ENCODE measurements at places on chromosomes 13 and 19.

DNA sequence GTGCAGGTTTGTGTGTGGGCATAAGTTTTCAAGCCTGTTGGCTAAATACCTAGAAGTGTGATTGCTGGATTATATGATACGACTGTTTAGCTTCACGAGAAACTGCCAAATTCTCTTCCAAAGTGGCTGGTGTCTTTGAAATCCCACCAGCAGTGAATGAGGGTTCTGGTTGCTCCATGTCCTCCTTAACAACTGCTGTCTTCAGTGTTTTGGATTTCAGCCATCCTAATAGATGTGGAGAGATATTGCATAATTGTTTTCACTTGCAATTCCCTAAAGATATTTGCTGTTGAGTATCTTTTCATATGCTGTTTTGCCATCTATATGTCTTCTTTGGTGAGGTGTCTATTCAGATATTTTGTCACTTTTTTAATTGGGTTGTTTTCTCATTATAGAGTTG is 390.5 kb downstream of the ZNF536 start:
- DNase-seq, result no peak

GRCh38 chr19:17405250-17406045 is at the start of gene BST2:
Gene BST2 (minus strand): TSS chr19:17405630. CDS start chr19:17405575, 55 bp downstream.
- no peak for DNase-seq

- no peak for DNase-seq
Observed at GRCh38 chr19:12478234-12478941, 6.2 kb downstream of the ZNF709 start.

DNA sequence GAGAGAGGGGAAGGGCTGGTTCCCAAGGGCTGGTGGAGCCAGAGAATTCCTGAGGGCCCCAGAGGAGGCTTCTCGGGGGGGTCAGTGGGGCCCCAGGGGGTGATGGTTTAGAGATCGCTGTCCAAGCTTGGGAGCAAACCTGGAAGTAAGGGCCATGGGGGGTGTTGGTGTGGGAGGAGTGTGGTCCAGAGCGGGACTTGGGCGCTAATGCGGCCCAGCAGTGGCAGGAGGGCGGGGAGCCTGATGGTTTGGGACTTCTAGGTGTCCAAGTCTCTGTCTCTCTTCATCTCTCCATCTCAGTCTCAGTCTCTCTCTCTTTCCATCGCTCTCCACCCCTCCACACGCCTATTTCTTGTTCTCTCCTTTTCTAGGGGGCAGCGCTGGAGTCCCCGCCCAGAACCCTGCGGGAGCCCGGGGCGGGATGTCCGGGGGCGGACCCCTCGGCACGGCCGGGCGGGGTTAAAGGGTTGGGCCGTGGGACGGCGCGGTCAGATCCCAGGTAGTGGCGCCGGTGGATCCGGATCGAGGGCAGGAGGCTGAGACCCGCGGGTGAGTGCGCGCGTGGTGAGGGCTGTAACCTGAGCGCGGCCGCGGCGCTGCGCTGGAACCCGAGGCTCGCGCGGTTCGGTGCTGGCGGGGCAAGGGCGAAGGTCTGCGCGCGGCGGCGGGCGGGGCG is at the start of gene CYP4F22:
Gene CYP4F22, plus strand, starts transcription at position 491 of the 676 bp plus-strand sequence. CDS start 16,812 bp downstream, outside the sequence.
- DNase-seq, result no peak

DNA sequence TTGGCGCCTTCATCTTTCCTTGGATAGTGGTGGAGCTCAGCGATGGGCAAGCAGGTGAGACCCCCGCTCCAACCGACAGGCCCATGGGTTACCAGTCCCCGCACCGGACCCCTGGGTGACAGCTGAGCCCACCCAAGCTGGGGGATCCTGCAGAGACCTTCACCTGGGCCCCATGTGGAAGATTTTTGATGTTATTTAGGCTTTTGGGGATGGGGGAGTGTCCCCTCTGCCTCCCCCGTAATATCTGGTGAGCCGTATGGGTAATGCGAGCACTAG is 4.9 kb upstream of the LILRA5 start:
- no peak for DNase-seq

GRCh38 chr13:30872276-30872594 is 33.8 kb upstream of the MEDAG start:
- no peak for DNase-seq

DNA sequence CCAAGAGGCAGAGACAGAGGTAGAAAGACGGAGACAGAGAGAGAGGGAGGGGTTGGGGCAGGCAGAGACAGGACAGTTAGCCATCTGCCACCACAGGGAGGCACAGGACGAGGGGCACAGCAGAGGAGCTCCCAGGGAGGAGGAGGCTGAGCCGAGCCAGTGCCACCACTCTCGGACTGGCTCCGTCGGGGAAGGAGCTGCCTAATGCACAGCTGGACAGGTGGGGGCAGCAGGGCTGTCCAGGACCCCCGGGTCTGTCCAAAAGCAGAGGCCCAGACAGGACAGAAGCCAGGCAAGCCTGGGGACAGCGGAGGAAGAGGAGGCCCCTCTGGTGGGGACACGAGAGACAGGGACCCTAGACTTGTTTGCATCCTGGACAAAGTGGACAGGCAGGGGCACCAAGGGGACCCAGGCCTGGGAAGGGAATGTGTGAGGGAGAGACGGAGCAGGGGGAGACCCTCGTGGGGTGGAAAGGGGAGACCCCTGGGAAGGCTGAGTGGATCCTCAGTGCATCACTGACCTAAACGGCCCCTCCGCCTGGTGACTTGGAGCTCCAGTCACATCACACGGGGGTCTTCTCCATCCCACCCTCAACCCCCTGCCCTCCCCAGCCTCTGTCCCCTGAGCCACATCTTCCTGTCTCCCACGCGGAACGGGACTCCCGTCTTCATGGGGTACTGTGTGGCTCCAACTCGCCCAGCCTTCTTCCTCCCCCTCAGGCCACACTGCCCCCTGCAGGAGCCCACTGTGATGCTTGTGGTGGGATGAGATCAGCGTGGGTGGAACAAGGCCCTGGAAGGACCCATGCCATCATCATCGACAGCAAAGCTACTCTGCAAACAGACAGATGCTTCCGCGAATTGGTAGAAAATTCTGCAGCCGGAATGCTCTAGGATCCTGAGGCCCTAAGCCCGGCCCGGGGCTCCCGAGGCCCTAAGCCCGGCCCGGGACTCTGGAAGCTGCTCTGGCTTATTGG is 915 bp downstream of the F10 start:
- DNase-seq, result no peak

- DNase-seq, result no peak
Observed at GRCh38 chr19:1287354-1288225, 1.9 kb downstream of the EFNA2 start.

DNA sequence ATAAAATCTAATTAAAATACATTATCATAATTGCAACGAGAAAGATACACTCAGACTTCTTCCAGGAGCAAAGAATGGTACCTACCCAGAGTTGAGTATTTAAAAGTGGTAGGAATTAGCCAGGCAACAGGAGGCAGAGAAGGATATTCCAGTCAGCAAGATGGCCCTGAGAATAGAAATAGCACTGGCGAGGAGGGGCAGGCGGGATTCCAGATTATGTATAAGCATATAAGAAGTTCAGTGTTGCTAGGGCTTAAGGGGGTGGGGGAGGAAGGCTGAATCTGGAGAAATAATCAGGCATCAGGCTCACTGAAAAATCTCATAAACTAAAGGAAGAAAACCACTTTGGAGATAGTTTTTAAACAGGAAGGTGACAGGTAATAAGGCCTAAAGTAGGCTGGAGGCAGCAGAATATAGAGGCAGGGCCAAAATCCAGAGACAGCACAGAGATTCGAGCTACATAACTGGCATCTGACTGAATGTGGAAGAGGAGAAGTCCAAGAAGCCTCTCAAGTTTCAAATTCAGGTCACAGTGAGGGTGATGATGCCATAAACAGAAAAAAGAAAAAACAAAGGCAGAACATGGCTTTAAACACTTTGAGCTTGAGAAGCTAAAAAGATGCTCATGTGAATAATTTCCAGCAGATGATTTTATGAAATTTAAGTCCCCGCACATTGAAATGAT is 7.5 kb downstream of the KPNA3 start:
- DNase-seq, result no peak

GRCh38 chr13:24648983-24649687 is 31.1 kb upstream of the ATP12A start:
- no peak for DNase-seq

DNA sequence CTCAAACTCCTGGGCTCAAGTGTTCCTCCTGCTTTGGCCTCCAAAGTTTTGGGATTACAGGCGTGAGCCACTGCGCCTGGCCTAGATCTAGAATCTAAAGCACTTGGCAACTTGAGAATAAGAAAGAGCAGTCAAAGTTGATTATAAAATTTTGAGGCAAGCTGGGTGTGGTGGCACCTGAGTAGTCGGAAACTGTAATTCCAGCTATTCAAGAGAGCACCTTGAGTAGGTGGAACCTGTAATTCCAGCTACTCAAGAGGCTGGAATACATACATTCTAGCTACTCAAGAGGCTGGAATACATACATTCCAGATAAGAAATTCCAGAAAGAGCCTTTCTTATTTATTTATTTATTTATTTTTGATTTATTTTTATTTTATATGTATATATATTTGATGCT is 8.3 kb upstream of the NAA16 start:
- no peak for DNase-seq

- no peak for DNase-seq
Observed at GRCh38 chr19:29629836-29630534, 23.9 kb downstream of the POP4 start.

GRCh38 chr13:98297745-98298144 is 120.7 kb upstream of the RNF113B start:
- DNase-seq, result no peak

DNA sequence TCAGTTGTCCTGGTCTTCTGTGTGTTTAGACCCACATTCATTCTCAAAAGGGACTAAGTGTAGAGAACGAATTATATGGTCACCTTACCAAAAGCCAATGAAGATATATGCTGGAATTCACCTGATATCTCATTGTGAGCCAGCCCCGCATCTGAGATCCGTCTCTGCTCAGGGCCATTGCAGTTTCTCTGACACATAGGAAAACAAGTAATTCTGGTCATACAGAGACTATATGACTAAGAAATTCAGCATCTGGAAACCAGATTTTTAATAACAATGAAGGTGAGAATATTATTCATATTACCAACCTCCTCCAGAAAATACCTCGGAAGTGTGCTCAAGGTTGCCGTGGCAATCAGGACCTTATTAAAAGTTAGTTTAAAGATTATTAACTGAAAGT is 278.6 kb upstream of the EDNRB start:
- no peak for DNase-seq

GRCh38 chr19:6425732-6426620 is 1.4 kb upstream of the KHSRP start:
- DNase-seq, result peak; percentile 24

GRCh38 chr19:1113986-1114483 is 10.2 kb downstream of the GPX4 start:
- DNase-seq, result no peak

GRCh38 chr19:48858984-48859710 is 9.3 kb downstream of the PLEKHA4 start:
- DNase-seq, result no peak

DNA sequence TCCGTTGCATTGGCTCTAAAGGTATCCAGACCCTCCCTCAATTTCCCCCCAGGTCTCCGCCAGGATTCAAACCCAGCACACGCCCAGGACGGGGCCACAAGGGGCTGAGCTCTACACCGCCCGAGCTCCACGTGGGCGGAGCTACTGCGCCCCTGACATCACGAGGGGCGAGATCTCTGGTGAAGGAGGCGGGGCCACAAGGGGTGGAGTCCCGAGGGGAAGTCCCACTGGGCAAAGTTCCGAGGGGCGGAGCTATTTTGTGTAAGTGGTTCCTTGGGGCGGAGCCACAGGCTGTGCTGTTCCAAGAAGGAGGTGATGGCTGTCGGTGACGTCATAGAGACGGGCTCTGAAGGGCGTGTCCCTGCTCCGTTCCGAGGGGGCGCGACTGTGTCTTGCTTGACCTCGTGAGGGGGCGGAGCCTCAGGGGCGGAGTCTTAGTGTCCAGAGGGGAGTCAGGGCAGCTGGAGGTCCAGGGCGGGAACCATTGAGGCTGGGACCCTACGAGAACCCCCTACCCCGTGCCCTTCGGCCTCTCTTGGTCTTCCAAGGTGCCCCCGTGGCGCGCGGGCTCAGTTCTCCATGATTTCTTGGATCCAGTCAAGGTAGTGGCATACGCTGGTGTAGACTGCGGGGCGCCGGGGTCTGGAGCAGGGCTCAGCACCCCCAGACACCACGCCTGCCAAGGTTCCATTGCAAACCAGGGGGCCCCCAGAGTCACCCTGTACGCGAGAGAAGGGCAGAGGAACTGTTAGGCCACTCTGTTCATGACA is 1.3 kb upstream of the KLK8 start:
- peak; percentile 99 for DNase-seq

Data from HCT116 (cell line).